ENCODE measurements at places on chromosomes 12 and 14. TPM values are rescaled to one million over a fixed set of nuclear protein-coding genes. Genes with fewer than 3 reads are reported as not detected.
A peak's percentile ranks its signal among the peaks of the same experiment; 100 is the strongest.

DNA sequence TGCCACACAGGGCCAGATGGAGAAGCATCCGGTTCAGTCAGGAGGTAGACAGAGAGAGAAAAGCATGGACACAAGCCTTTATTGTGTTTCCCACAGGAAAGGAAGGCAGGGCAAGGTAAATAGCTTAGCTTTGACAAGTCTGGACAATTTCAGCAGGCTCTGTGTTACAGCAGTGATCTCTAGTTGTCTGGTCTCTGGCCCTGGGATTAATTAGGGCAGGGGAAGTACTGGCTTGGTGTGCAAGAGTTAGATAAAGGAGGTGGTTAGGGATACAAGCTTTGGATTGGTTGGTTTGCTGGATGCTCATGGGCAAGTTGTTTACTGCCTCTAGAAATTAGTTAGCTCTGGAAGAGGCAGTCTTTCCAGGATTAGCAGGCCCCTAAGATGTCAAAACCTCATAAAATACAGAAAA, 15.1 kb upstream of the NGDN start:
- DNase-seq: no peak

DNA sequence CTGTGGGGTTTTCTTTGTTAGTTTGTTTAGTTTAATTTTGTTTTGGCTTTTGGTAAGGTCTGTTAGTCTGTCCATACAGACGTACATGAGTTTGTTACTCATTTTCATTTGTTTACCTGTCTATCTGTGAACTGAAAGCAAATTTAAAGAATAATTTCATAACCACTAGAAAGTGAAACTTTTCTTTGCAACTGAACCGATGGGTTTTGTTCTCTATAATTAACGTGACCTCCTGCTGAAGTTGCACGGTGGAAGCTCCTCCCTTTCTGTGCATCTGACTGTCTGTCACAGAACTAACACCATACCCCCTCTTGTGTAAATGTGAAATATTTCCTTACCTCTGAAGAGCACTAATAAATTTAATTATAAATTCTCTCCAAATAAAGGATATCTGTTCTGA, 595.5 kb downstream of the GALC start:
- no peak for DNase-seq

DNA sequence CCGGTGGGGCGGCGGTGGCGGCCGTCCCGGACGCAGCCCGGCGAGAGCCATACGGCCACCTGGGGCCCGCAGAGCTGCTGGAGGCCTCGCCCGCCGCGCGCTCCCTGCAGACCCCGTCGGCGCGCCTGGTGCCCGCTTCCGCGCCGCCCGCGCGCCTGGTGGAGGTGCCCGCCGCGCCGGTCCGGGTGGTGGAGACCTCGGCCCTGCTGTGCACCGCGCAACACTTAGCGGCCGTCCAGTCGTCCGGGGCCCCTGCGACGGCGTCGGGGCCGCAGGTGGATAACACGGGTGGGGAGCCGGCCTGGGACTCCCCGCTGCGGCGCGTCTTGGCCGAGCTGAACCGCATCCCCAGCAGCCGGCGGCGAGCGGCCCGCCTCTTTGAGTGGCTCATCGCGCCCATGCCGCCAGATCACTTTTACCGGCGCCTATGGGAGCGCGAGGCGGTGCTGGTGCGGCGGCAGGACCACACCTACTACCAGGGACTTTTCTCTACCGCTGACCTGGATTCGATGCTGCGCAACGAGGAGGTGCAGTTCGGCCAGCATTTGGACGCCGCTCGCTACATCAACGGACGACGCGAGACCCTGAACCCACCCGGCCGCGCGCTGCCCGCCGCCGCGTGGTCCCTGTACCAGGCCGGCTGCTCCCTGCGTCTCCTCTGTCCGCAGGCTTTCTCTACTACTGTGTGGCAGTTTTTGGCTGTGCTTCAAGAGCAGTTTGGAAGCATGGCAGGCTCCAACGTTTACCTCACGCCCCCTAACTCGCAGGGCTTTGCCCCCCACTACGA, 716 bp downstream of the RIOX1 start:
- peak; percentile 74 for DNase-seq

Gene FAM216A
- total RNA-seq: 37.0 TPM

Gene PLCZ1
- not detected for total RNA-seq

DNA sequence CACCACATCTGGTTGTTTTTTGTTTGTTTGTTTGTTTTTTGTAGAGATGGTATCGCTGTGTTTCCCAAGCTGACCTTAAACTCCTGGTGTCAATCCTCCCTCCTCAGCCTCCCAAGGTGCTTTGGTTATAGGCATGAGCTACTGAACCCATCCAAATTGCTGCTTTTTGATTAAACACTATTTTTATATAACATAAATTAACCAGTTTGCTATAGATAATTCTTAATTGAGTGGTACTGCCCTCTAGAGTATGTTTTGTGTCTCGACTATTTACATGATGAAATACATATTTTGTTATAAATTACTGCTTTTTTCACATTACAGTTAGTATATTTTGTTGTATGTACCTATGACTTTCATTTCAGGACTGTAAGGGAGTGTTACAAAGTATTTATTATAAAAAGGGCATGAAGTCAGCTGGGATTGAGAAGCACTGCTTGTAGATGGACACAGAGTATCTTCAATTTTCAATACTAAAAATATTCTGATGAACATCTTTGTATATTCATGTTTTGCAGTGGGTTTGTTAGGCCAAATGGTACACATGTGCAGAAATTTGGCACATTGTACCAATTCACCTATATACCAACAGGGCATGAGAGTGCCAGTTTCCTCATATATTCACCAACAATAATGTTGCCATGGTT, 14.9 kb upstream of the SCAF11 start:
- no peak for DNase-seq

- DNase-seq: no peak
Measured at GRCh38 chr12:62658910-62659309, 192.3 kb downstream of the MON2 start.

GRCh38 chr12:61780435-61780834, 479.8 kb upstream of the USP15 start:
- DNase-seq: no peak

- peak; percentile 26 for DNase-seq
Measured at GRCh38 chr14:93132472-93133065, 16.8 kb upstream of the ITPK1 start.

Gene TGM1
- total RNA-seq: 13.5 TPM

- no peak for DNase-seq
Measured at GRCh38 chr12:18703321-18703720, 34.5 kb downstream of the PLCZ1 start.

Gene TSPAN19
- not detected for total RNA-seq

- DNase-seq: no peak
Measured at GRCh38 chr12:45432710-45433109, 216.8 kb downstream of the ANO6 start.

GRCh38 chr12:45468751-45469615, 253.1 kb downstream of the ANO6 start:
- DNase-seq: no peak

DNA sequence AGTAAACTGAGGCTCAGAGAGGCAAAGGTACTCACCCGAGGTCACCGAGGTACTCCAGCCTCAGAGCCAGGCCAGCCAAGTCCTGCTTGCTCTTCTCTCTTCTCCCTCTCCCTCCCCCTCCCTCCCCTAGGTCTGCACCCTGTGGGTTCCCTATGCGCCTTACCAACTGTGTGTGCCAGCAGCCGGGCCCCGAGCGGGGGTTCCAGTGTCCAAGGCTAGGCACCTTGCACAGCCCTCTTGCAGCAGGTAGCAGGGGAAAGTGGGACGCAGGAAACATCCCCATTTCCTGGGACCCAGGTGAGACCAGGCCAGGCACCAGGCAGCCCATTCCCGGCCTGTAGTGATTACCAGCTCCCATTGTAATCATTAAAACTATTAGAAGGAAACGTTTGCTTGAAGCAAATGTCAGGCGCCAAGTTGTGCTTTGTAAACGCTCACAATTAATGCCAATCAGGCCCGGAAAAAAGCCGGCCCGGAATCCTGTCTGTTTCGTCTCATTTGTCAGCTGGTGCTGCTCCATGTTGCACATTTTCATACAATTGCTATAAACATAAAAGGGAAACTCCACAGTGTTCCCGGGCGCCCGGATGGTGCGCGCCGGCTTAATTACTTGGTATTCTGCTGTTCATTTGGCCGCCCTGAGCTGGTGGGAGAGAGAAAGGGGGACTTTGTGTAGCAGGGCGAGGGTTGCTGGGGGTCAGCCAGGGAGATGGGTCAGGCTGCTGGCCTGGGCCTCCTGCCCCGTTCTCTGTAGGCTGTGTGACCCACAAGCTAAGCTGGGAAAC, 11.9 kb downstream of the FAM222A start:
- no peak for DNase-seq

- DNase-seq: no peak
Measured at GRCh38 chr12:120943482-120943881, 34.9 kb upstream of the HNF1A start.

DNA sequence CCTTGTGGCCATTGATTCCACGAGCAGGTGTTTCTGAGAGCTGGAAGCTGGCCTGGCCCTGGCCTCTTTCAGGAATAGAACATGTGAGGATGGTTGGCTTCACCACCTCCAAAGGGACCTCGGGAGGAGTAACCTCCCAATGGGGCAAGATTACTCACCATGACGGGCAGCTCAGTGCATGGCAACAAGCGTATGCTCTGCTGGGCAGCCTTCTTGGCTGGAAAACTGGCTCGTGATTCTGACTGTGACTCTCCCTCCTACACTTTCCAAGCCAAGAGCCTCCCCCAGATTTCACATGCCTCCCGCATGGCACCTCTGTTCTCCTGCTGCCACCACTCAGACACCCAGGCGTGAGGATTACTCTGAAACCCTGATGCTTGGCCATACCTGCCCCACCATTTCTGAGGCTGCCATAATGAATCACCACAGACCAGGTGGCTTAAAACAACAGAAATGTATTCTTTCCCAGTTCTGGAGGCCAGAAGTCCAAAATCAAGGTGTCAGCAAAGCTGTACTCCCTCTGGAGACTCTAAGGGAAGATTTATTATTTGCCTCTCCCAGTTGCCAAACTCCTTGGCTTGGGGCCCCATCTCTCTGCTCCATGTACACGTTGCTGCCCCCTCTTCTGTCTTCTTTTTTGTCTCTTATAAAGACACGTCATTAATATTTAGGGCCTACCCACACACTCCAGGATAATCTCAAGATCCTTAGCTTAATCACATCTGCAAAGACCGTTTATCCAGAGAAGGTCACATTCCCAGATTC, 215.9 kb downstream of the CHST11 start:
- no peak for DNase-seq

- DNase-seq: no peak
Measured at GRCh38 chr12:75964150-75964549, 67.4 kb downstream of the PHLDA1 start.

DNA sequence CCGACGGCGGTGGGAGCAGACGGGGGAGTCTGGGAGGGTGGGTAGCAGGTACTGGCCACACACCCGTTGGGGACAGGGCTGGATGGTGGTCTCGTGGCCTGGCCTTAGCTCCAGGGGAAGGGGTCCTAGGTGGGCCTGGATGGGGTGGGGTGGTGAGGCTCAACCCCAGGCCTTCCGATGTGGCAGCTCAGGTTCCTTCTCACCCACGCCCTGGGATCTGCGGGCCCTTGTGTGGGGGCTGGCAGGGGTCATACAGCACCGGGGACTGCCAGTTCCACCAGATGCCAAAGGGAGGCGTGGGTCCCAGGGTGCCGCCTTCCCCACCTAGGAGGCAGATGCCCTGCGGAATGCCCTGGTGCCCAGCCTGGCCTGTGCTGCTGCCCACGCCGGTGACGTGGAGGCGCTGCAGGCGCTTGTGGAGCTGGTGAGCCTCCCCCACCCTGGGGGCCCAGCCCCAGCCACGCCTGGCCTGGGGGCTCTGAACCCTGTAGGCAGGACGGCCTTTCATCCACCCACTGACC, 21.0 kb downstream of the ASPG start:
- DNase-seq: no peak

Gene KRT77
- total RNA-seq: not detected

- no peak for DNase-seq
Measured at GRCh38 chr14:51039252-51039651, 55.7 kb downstream of the TRIM9 start.

GRCh38 chr14:102451064-102451352, 58.6 kb downstream of the ANKRD9 start:
- no peak for DNase-seq

Gene TBX3
- total RNA-seq: not detected

Data from activated naive CD4-positive, alpha-beta T cell treated with anti-CD3 and anti-CD28 coated beads for 36 hours (primary cell).